ENCODE measurements at places on chromosomes 2 and 18.

DNA sequence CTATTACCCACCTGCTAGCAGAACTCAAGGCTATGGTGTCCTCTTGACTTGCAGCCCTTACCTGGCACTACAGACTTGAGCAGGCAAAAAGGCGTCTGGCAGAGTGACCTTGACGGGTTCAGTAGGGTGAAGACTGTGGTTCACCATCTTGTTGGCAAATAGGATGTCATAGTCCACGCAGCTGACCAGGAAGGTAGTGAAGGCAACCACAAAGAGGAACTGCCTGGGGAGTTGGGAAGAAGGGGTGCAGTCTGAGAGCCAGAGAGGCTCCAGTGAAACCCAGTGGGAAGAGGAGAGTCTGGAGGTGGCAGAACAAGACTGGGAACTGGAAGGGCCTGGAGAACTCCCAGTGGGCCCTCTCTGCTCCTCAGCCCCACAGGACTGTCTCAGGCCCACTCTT is 4.1 kb downstream of the ATG9A start:
- no peak for DNase-seq

GRCh38 chr2:25570161-25570845 is 103.1 kb downstream of the DTNB start:
- DNase-seq, result no peak

- DNase-seq, result no peak
These were observed 27.6 kb downstream of the CIB4 start for GRCh38 chr2:26613241-26614215.

DNA sequence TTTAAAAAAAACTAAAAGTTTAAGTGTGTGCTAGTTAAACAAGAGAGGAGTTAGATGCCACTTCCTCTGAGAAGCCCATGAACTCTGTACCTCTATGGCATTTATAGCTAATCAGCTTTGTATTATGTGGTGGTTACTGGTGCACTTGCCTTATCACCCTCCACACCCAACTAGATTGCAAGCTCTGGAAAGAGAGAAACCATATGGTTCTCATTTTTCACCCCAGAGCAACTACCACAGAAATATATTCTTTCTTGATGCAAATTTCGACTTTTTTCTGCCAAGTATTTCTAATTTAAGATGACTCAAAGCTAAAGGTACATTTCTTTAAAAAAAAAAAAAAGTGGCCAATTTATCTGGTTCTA is 24.2 kb downstream of the RAPH1 start:
- no peak for DNase-seq

GRCh38 chr2:235394278-235394828 is 99.5 kb upstream of the AGAP1 start:
- no peak for DNase-seq

DNA sequence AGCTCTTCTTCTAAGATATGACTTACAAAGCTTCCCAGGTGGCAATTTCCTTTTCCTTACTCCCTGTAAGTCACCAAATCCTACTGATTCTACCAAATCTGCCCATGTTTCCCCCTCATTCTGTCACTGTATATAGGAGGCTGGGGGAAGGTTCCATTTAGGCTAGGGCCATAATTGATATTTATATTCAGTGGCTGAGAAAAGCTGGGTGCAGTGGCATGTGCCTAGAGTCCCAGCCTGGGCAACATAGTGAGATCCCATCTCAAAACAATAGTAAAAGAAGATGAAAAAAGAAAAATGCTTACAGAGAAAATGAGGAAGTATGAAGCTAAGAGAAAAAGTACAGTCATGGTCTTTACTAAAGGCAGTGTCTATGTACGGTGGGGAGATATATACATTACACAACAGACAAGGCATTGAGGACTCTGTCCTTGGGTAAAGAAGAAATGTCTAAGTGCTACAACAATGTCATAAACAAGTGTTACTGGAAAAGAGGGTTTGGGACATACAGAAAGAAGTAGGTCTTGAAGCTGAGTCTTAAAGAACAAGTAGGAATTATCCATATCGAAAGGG is 4.8 kb downstream of the CWC22 start:
- no peak for DNase-seq

- DNase-seq, result no peak
These were observed 48.1 kb upstream of the CTIF start for GRCh38 chr18:48490641-48491293.

DNA sequence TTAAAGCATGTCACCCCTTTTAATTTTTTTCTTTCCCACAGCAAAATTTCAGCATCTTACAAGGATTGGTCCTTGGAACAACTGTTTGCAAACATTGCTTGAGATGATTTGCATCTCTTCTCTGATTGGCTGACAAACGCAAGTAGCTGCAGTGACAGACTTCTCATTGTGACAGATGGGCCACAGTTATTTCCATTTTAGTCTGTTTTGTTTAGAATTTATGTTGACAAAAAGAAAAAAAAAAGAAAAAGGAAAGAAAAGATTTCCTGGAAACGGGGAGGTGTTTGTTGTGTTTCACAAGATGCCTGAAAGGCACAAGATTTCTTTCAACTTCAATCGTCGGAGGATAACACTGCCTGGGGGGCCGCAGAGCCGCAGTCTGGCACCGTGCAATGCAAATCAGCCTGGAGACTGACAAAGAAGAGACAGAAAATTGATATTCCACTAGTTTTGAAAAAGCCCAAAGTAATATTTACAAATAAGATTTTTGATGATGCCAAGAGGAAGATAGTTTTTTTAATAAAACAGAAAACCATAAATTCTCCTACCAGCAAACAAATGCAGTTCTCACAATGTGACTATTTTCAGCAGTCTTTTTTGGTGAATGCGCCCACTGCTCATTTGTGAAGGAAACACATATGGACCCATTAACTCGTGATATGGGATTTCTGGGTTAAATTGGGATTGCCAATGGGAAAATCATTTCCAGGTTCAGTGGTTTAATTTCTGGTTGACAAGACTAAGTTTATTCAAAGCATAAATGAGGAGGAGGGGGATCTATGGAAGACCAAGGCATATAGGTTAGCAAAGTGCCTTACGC is 296.2 kb upstream of the SMIM21 start:
- DNase-seq, result no peak

GRCh38 chr2:103363639-103364038 is 601.8 kb downstream of the TMEM182 start:
- no peak for DNase-seq

GRCh38 chr2:24832521-24832920 is 39.3 kb downstream of the CENPO start:
- no peak for DNase-seq

- no peak for DNase-seq
These were observed 422.7 kb downstream of the FBXO15 start for GRCh38 chr18:73724958-73725357.

DNA sequence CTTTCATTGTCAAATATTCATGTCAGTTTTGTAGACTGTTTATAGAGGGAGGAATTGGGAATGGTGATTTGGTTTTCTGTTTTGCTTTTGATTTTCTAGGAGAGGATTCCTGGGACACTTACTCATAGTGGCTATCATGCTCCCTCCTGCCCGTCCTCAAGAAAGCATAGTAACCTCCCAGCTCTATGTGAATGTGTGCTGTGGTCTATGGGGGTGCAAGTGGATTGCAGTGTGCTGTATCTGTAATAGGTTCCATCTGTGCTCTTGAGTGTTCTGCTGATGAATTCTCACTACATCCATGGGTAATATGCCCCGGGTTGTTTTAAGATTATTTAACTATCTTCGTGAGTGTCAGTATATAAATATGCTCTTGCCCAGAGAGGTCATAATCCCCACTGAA is 811.3 kb downstream of the CNTNAP5 start:
- DNase-seq, result no peak

- no peak for DNase-seq
These were observed 137.3 kb upstream of the PID1 start for GRCh38 chr2:229408356-229408755.

GRCh38 chr2:85797263-85797660 is 43.5 kb downstream of the ATOH8 start:
- no peak for DNase-seq
